ENCODE measurements at places on chromosomes 5 and 9. TPM values are rescaled to one million over a fixed set of nuclear protein-coding genes. Genes with fewer than 3 reads are reported as not detected.
A peak's percentile ranks its signal among the peaks of the same experiment; 100 is the strongest.

The EQTN gene
- 0.66 TPM for polyA plus RNA-seq

The COL15A1 gene
- 2.4 TPM for polyA plus RNA-seq

The GPRIN1 gene
- polyA plus RNA-seq = 0.92 TPM

The SMC2 gene
- 33.6 TPM for polyA plus RNA-seq

The ADGRD2 gene
- polyA plus RNA-seq = 0.14 TPM

The SLC45A2 gene
- 0.16 TPM for polyA plus RNA-seq

DNA sequence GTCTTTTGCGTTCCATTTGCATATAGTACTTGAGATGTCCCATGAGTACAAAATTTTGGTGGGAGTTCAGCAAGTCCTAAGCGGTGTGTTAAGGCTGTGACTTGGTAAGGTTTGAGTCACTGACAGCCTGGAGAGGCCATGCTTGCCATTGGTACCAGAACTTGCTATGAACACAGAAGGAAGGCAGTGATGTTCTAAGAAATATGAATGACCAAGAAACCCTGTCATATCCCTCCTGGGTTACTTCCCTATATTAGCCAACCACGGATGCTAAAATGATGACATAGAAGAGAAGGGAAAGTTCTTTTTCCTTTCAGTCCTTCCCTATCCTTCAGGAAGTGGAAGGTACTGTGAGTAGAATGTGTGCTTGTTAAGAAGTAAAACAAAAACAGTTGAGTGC is 136.7 kb downstream of the GCNT1 start:
- H3K4me3 ChIP-seq = no peak overlapping the region
- no peaks in the 10 kb centered on the region for H3K36me3 ChIP-seq
- no peaks in the 10 kb centered on the region for H3K27me3 ChIP-seq
- peak overlapping the region; percentile 74 for H3K27ac ChIP-seq

DNA sequence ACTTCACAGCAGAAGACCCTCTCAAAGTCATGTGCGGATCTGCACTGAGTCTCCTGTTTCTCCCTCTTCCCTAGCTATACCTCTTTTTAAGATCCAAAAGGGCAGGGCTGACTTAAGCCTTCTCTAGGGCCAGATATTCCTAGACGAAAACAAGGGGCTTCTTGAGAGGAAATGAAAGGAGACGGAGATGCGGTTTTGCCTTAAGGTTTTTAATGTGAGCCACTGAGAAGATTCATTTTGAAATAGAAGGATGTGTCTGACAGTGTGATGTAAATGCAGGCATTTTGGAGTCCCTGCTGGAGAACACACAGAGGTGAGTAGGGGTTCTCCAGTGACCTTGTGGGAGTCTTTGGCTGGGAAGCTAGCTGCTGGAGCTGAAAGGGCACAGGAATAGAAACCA is 15.6 kb upstream of the IL12B start:
- no peaks in the 10 kb centered on the region for H3K4me1 ChIP-seq
- H3K4me3 ChIP-seq = no peak overlapping the region

- H3K36me3 ChIP-seq = no peaks in the 10 kb centered on the region
- no peaks in the 10 kb centered on the region for H3K27me3 ChIP-seq
- DNase-seq = no peak
- no peaks in the 10 kb centered on the region for H3K4me1 ChIP-seq
- no peak overlapping the region for H3K4me3 ChIP-seq
Observed at GRCh38 chr9:15244001-15244441, 63.0 kb downstream of the TTC39B start.

DNA sequence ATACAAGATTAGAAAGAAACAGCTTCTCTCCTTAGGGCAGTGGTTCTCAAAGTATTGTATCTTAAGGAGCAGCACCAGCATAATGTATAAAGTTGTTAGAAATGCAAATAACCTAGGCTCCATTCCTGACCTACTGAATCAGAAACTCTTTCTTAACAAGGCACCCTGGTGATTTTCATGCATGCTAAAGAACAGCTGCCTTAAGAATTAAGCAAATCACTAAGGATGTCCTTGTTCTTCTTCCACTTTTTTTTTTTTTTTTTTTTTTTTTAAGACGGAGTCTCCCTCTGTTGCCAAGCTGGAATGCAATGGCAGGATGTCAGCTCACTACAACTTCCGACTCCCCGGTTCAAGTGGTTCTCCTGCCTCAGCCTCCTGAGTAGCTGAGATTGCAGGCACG is 1095.2 kb upstream of the EDIL3 start:
- H3K4me3 ChIP-seq = no peak overlapping the region
- H3K27ac ChIP-seq = no peak overlapping the region
- DNase-seq = no peak

DNA sequence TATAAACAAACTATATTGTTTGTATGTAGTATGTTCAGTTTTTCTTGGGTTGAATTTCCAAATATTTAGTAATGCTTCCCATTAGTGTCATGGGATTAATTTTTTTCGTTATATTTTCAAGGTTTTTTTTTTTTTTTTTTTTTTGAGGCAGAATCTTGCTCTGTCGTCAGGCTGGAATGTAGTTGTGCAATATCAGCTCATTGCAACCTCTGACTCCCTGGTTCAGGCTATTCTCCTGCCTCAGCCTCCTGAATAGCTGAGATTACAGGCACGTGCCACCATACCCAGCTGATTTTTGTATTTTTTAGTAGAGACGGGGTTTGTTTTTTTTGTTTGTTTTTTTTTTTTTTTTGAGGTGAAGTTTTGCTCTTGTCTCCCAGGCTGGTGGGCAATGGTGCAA is 10.6 kb downstream of the DDX46 start:
- H3K27me3 ChIP-seq = no peaks in the 10 kb centered on the region
- H3K27ac ChIP-seq = no peak overlapping the region
- peaks cover 100% of the 10 kb centered on the region for H3K36me3 ChIP-seq
- no peak for DNase-seq

DNA sequence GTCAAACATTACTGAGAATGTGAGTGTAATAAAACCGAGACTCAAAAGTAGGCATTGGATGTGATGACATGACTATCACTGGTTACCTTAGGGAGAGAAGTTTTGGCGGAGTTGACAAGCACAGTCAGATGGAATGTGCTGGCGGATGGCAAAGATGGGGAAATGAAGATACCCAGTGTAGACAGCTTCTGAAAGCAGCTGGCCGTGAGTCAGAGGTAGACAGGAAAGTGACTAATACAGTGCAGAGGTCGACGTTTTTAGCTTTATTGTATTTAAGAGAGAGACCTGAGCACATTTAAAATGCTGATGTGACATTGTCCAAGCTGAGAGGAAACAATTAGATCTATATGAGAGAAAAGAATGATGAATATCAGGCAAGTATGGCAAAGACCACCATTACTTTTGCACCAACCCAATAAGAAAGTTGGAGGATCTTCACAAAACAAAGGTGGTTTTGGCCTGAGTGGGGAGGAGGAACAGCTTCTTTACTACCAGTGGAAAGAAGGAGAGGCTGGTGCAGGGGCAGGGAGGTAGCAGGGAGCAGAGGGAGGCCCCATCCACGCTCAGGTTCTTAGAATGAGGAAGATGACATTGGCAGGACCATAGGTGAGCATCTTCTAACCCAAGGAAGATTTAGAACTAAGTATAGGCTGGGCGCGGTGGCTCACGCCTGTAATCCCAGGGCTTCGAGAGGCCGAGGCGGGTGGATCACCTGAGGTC is 36.7 kb upstream of the KCNIP1 start:
- no peak overlapping the region for H3K27ac ChIP-seq
- no peak overlapping the region for H3K4me3 ChIP-seq

GRCh38 chr9:111794835-111795556 is at the start of gene SHOC1:
Gene SHOC1 (minus strand): TSS chr9:111794937. CDS start chr9:111791418, 3,519 bp downstream.
- DNase-seq = no peak
- no peaks in the 10 kb centered on the region for H3K27me3 ChIP-seq
- no peak within 1 kb of the TSS for H3K27ac ChIP-seq
- no peaks in the 10 kb centered on the region for H3K4me1 ChIP-seq

All from left lung (tissue), 14 donors.